Type B pancreatic cell (in vitro differentiated cells): ENCODE measurements at places on chromosomes 12 and 14. TPM values are rescaled to one million over a fixed set of nuclear protein-coding genes. Genes with fewer than 3 reads are reported as not detected.

Gene RNASE7
- 0.55 TPM in 1 of 2 replicates, not detected in the other for total RNA-seq

- no peak for DNase-seq
Observed at GRCh38 chr12:106299202-106299774, 3.2 kb upstream of the TCP11L2 start.

GRCh38 chr14:75876530-75876929, 105.3 kb downstream of the TGFB3 start:
- no peak for DNase-seq

DNA sequence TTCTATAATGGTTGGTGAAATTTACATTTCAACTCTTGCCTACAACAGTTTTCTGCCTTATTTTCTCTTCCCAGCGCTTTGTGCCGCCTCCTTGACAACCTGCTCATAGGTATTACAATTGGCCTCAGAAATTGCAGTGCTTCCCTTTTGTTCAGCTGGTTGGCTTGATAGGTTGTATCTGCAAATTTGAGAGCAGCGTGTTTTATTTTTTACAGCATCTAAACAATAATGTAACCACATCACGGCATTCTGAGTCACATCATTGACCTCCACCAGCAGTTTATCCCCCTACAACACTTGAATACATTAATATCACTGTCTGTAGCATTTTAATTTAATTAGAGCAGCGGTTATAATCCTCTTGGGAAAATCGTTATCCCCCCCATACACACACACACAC, 99.4 kb downstream of the ETV6 start:
- DNase-seq: no peak

DNA sequence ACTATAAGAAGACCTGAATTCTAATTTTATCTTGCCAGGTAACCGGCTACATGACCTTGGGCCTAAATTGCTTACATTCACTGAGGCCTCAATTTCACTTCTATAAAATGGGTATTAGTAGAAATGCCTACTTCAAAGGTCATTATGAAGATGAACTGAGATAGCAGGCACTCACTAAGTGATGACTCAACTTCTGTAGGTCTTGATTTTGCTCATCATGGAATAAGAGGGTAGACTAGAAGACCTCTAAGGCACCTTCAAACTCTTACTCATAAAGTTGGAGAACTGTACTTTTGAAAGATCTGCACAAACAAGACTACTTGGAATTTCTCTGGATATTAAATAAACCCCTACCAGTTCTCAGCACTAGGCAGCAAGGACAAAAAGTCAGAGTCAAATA, 39.3 kb upstream of the FRMD6 start:
- DNase-seq: no peak

Gene COQ6
- 16.5 and 21.2 TPM in 2 replicates for total RNA-seq

DNA sequence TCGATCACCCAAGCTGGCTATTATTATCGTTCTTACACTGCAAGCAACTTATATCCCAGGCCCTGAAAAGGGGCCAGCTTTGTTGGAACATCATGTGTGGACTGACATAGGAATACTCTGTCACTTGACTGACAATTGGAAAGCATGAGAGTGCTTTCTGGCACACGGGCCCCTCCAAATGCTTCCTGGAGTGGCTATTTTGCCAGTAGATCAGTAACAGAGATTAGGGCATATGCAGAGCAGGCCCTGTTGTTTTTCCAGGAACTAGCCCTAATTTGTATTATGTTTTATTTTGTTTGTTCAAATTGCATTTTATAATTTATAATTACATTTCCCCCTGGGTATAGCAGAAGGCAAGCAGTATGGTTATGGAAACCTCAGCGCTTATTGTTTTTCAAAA, 170.1 kb upstream of the FRMD6 start:
- DNase-seq: no peak

Gene SLCO1B1
- total RNA-seq: 0.36 TPM in 1 of 2 replicates, not detected in the other

Gene ACOT4
- total RNA-seq: 0.99 and 1.9 TPM in 2 replicates

DNA sequence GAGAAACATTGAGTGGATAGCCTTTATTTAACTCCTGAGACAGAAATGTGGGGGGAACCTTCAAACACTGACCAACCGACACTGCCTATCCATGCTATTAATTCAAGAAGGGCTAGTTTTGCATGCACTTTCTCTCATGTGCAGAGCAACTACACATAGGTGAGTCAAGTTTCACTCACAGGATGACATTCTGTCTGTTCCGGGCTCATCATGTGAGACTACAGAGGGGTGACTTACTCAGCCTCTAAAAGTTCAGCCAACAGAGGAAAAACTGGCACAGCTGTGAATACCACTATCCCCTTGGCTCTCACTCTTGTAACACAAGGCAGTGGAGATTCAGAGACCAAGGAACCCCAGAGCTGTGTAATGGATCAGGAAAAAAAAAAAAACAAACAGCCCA, 13.3 kb downstream of the BEST3 start:
- DNase-seq: no peak

Gene OTUB2
- total RNA-seq: 2.6 and 3.0 TPM in 2 replicates

- DNase-seq: no peak
Observed at GRCh38 chr14:61948376-61948775, 186.2 kb downstream of the SNAPC1 start.
